ENCODE measurements at places on chromosomes 2 and 18. TPM values are rescaled to one million over a fixed set of nuclear protein-coding genes. Genes with fewer than 3 reads are reported as not detected.

DES gene
- 3.0 TPM for total RNA-seq

TMEM169 gene
- 1.0 TPM for total RNA-seq

SERPINB4 gene
- 4.3 TPM for total RNA-seq

GATA6 gene
- not detected for total RNA-seq

ERICH2 gene
- 0.66 TPM for total RNA-seq

AGAP1 gene
- 25.8 TPM for total RNA-seq

SERPINB3 gene
- 1.7 TPM for total RNA-seq

NCOA1 gene
- total RNA-seq, result 14.0 TPM

All from H9 (cell line).